Inflammatory macrophage treated with lipopolysaccharide for 1 hour (primary cell): ENCODE measurements at places on chromosomes 16 and 17.

DNA sequence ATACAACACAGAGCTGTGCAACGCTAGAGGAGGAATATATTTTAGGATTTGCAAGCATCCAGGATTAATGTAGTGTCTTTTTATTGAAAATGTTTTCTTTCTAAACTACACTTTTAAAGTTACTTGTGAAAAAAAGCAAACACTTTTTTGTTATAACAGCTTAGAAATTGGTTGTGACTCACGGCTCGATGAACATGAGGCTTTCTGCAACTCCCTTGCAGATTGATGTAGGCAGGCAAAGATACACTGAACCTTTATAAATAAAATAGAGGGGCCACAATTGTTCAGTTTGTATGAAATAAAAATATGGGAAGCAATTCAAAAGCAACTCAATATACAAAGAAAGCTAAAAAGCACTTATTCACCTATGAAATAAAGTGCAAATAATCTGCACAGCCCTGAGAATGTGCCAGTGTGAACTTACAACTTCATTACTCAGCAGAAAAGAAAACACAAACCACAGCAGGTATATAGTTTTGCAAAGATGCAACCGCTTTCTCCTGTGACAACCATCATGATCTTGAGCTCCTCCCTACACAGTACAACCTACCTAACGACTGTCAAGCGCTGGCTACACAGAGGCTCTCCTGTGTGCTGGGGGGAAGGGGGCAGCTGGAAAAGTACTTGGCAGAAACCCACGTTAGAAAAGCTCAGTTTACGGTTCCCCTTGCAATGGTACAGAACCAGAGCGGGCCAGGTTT, 948 bp downstream of the LUC7L start:
- DNase-seq = no peak

DNA sequence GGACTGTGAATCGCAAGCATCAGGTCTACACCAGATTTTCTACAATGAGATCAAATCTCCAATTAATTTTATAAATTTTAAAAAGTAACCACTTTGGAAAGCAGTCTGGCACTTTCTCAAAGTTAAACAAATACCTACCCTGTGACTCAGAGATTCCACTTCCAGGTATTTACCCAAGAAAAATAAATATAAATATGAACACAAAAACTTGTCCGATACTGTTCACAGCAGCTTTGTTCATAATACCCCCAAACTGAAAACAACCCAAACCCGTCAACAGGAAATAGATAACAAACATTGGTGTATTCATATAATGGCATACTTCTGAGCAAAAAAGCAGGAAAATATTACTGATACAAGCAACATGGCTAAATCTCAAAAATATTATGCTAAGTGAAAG, 12.1 kb downstream of the ZDHHC7 start:
- DNase-seq = no peak

GRCh38 chr16:11793840-11794239, 3.2 kb downstream of the ZC3H7A start:
- no peak for DNase-seq

DNA sequence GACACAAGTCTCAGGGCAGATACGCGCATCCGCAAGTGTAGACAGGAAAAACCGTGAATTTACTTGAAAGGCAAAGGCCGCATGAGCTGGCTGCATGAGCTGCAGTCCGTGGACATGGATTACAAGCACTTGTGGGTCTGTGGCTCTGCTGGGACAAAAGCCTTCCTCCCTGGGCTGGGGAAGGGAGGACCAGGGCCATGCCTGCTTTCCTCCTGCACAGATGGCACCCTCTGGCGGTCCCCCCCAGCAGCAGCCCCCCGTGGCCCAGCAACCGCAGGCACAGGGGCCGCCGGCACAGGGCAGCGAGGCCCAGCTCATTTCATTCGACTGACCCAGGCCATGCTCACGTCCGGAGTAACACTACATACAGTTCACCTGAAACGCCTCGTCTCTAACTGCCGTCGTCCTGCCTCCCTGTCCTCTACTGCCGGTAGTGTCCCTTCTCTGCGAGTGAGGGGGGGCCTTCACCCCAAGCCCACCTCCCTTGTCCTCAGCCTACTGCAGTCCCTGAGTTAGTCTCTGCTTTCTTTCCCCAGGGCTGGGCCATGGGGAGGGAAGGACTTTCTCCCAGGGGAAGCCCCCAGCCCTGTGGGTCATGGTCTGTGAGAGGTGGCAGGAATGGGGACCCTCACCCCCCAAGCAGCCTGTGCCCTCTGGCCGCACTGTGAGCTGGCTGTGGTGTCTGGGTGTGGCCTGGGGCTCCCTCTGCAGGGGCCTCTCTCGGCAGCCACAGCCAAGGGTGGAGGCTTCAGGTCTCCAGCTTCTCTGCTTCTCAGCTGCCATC, 1.7 kb upstream of the MRPL12 start:
- no peak for DNase-seq

GRCh38 chr17:13735444-13735843, 133.7 kb upstream of the HS3ST3A1 start:
- DNase-seq = no peak

- no peak for DNase-seq
These were observed 62.9 kb downstream of the MRC2 start for GRCh38 chr17:62690168-62690897.

DNA sequence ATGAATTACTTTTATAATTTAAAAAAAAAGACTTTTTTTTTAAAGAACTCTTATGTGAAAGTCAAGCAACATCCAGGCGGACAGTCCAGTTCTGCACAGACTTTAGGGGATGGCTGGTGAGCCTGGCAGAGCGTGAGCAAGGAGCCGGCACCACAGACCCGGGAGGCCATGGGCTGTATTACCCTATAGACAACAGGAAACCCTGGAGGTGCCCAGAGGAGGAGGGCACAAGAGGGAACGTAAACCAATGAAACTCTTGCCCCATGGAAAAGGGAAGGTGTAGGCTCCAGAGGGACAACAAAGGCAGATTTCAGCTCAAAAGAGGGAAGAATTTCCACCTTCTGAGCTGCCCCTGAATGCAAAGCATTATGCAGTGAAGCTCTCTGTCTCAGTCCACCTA, 25.5 kb upstream of the RPH3AL start:
- no peak for DNase-seq

- no peak for DNase-seq
These were observed 154.3 kb downstream of the SALL1 start for GRCh38 chr16:50996830-50997186.

GRCh38 chr17:60230358-60230757, 80.6 kb downstream of the CA4 start:
- DNase-seq = peak; percentile 4

GRCh38 chr16:70254180-70254964, 2.6 kb upstream of the EXOSC6 start:
- DNase-seq = no peak

DNA sequence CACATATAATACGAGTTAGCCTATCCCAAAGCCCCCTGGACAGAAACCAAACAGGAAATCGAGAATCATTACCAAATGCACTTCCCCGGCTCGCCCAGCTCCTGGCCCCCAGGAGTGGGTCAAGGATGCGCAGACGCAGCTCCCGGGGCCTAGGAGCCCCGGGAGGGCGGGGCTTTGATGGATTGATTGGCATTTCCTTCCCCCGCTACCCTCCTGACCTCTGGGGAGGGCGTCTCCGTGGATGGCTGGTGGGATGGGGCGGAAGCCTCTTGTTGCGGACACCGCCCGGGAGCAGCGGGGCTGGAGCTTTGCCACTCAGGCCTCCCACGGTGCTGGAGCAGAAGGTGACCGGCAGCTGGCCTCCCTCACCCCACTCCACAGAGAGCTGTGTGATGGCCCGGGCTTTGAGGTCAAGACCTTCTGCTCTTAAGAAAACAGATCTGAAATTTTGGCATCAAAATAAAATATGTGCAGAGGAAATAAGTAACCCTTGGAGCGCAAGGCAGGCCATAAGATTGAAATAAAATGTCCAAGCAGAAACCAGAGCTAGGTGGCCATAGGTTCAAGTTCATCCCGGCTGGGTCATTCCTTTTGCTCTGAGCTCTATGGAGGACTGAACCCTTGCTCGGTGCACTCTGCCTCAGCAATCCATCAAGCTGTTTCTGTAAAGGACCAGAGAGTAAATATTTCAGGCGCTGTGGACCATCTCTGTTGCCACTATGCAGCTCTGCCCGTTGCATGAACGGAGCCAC, 262.3 kb downstream of the SOX9 start:
- no peak for DNase-seq

GRCh38 chr17:11986179-11986941, 10.9 kb downstream of the ZNF18 start:
- no peak for DNase-seq

DNA sequence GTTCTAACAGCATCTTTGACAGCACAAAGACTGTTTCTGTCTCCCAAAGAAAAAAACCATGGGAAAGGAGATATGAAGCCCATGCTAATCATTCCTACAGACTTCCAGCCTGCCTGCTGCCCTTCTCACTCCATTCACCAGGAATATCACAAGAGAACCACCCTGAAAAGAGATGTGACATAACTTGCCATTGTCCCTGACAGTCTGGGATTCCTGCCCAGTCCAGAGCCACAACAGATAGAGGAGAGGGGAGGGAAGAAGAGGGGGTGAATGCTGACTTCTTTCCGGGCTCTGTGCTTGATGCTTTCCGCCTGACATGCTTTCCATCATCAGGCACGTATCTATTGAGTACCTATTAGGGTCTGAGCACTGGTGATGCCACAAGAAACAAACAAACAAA, 31.6 kb upstream of the ASIC2 start:
- DNase-seq = no peak
